ENCODE measurements at places on chromosomes 11 and 22.
A peak's percentile ranks its signal among the peaks of the same experiment; 100 is the strongest.

- no peak for DNase-seq
Measured at GRCh38 chr22:36330655-36331305, 57.0 kb downstream of the MYH9 start.

DNA sequence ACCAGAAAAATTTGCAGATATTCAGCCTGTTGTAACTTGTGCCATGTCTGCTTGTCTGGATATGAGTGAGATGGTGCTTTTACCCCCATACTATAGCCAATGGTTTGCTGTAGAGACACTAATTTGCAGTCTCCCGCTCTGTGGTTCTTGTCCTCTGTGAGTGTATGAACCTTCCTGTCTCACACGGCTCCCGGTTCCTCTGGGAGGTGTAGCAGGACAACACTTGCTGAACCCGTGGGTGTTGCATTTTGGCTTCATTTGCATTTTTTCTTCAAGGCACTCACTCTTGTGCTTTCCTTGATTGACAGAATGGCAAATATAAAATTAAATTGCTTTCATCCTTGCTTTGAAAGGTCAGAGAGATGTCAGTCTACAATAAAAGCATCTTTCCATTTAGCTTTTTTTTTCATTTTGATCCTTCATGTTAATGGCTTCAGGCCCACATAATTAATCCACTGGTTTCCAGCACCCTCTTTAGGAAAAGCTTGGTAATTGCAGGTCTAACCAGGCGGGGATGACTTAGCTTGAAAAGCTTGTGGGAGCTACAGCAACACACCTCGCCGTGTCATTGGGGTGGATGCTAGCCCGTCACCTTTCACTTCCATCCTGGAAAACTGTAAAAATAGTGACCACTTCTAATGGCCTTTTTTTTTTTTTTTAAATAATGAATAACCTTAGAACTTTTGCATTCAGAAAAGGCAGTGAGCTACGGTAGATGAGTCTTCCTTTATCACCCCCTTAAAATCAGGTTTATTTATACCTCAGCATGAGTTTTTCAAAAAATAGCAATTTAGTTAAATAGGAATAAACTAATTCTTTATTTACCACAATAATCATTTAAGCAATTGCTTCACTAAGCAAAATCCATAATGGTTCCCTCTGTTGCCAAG is 27.4 kb upstream of the ST14 start:
- DNase-seq: no peak

DNA sequence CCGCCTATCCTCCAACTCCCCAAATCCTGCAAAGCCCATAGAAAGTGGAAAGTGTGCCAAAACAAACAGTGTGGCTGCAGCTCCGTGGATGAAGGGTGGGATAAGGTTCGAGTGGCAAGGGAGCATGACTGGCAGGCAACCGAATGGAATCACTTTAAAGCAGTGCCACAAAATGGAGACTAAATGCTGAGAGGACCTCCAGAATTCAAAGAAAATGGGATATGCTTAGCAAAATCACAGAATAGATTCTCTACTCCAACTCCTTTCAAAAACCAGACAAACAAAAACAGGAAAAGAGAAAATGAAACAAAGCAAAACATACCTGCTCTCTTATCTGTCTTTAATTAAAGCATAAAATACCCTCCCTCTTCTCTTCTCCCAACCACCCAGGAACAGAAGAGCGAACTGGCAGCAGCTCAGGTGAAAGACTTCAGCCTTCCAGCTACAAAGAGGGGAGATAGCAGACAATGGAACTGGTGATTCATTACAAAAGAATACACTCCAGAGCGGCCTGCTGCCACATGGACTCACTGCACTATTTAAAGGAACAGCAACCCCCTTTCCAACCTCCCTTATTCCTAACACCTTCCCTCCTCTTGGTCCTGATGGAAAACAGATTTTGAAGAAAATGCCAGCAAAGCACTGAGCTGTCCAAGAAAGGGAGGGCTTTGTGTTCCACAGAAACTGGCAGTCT is 118.5 kb downstream of the APOL5 start:
- DNase-seq: peak; percentile 80

- no peak for DNase-seq
Measured at GRCh38 chr22:31048570-31048969, 32.5 kb upstream of the SMTN start.

GRCh38 chr11:113488931-113489351 is 13.7 kb upstream of the DRD2 start:
- no peak for DNase-seq

- DNase-seq: peak; percentile 83
Measured at GRCh38 chr11:46238078-46238966, 39.1 kb upstream of the CREB3L1 start.

GRCh38 chr22:25797498-25798290 is 55.7 kb downstream of the MYO18B start:
- no peak for DNase-seq

DNA sequence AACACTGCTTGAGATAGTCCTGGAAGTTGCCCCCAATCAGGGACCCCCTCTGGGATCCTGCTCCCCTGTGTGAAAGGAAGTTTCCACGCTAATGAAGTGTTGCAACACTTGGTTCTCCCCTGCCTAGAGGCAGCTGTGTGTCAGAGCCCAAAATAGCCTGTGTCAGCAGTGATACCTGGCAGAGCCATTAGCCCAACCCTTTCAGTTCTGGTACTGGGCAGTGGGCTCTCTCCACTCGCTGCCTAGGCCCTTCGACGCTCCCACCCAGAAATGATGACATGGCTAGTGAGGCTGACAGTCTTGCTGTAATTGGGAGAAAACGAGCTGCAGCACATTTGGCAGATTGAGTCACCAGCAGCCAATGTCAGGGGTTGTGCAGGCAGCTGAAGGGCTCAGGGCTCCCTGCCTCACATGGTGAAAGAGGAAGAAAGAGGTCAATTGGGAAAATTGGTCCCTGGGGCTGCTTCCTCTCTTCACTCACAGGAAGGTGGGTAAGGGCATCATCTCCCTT is 1.4 kb upstream of the NXF1 start:
- DNase-seq: no peak

GRCh38 chr22:42848941-42849550 is 8.0 kb downstream of the ARFGAP3 start:
- DNase-seq: no peak

- peak; percentile 60 for DNase-seq
Measured at GRCh38 chr11:126544108-126545056, 188.9 kb downstream of the ST3GAL4 start.

- DNase-seq: no peak
Measured at GRCh38 chr22:36430863-36431262, 43.1 kb upstream of the MYH9 start.

DNA sequence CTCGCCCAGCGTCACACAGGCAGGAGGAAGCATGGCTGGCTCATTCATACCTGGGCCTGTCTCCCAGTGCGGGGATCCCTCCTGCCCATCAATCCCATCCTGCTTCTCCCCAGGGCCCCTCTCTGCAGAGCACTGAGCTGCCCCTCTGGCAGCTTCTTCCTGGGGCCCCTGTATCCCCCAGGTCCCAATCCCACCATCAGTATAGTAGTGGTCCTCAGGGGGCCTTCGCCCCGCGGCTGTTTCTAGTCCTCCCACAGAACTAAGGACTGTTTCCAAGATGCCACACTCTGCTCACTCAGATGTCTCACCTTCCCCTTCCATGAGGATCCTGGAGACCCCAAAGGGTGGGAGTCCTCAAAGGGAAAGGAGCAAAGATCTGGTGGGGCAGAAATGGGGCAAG is 97.6 kb downstream of the PDE2A start:
- DNase-seq: no peak

- DNase-seq: no peak
Measured at GRCh38 chr11:59866836-59867235, 549 bp upstream of the TCN1 start.

DNA sequence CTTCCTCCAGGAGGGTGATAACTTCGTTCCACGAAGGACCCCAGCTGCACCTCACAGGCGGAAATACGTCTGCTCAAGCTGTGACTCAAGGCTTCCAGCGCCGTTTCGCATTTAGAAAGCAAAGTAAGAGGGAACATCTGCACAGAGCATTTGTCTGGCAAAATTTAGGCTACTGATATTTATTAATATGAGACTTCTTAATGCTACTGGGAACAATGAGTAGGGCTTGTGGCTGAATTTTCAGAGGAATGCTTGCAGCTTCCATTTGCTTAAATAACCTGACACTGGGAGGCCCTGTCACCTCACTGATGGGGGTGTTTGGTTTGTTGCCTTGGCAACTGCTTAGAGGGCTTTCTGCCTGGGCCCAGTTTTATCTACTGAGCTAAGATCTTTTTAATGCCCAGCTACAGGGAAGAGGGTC is 14.7 kb upstream of the ST14 start:
- no peak for DNase-seq

- DNase-seq: peak; percentile 24
Measured at GRCh38 chr22:27135031-27135981, 477.9 kb downstream of the MIAT start.

DNA sequence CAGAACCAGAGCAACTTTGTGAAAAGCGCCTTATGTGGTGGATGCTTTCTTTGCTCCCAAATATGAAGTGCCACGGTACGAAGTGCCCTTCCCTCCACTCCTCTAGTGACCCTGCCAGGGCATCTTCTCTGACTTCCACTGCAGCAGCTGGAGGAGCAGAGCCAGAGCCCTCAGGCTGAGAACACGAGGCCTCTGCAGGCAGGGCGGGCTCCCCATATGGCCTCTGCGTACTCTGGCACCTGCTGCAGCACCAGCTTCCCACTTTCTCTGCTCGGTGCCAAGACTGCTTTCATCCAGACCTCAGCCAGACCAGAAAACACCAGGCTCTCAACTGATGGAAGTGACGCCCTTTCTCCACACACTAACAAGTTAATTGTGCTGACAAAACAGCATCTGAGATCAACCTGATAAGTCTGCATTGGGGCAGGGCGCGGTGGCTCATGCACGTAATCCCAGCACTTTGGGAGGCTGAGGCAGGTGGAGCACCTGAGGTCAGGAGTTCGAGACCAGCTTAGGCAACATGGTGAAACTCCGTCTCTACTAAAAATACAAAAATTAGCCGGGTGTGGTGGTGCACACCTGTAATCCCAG is 12.8 kb downstream of the UFD1 start:
- DNase-seq: no peak

- no peak for DNase-seq
Measured at GRCh38 chr11:118240999-118241763, 11.0 kb downstream of the MPZL3 start.

- DNase-seq: no peak
Measured at GRCh38 chr11:110472858-110473257, 43.1 kb downstream of the FDX1 start.

GRCh38 chr11:107713009-107713408 is 1.2 kb upstream of the SLN start:
- DNase-seq: no peak

GRCh38 chr11:102882389-102883024 is 7.7 kb upstream of the MMP12 start:
- no peak for DNase-seq

- no peak for DNase-seq
Measured at GRCh38 chr11:129077191-129077590, 114.9 kb downstream of the ARHGAP32 start.

DNA sequence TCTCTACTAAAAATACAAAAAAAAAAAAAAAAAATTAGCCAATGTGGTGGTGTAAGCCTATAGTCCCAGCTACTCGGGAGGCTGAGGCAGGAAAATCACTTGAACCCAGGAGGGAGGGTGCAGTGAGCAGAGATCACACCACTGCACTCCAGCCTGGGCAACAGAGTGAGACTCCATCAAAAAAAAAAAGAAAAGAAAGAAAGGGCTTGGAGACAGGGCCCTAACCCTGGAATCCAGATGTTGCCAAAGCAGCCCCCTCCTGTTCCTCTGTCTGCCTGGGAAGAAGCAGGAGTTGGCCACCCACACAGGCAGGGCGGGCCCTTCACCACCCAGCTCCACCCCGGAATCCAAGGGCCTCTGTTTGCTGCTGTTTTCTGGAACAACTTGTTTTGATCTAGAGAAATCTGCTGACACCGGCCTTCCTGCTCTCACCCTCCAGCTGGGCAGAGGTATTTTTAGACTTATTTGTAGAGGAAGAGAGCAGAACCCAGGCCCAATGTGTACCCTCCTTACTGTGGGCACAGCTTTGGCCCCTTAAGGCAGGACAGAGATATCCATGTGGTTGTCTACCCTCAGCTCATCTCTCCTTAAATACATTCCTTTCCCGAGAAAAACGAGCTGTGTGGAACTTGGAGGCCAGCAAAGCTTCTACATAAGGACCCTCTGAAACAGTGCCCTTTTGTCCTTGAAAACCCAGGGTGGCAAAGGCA is 2.7 kb upstream of the NEAT1 start:
- DNase-seq: peak; percentile 85

- DNase-seq: no peak
Measured at GRCh38 chr11:45931739-45932138, 9.3 kb downstream of the LARGE2 start.

- DNase-seq: no peak
Measured at GRCh38 chr22:26286091-26286820, 117.0 kb downstream of the SEZ6L start.

DNA sequence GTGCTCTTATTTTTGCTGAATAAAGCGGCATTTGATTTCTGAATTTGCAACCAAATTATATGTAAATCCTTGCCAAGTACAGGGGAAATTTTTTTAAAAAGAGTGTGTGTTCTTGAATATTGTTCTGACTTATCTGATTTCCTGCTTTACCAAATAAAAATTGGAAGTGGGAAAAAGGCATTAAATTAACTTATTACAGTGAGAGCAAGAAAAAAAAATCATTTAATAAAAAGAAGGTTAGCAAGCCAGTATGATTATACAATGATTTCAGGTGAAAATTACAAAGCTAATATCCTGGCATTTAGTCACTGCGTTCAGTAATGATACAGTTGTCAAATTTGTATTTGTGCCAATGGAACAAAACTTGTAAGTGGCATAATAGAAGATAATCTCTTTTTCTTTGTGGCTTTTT is 82.1 kb upstream of the PPARA start:
- DNase-seq: no peak

DNA sequence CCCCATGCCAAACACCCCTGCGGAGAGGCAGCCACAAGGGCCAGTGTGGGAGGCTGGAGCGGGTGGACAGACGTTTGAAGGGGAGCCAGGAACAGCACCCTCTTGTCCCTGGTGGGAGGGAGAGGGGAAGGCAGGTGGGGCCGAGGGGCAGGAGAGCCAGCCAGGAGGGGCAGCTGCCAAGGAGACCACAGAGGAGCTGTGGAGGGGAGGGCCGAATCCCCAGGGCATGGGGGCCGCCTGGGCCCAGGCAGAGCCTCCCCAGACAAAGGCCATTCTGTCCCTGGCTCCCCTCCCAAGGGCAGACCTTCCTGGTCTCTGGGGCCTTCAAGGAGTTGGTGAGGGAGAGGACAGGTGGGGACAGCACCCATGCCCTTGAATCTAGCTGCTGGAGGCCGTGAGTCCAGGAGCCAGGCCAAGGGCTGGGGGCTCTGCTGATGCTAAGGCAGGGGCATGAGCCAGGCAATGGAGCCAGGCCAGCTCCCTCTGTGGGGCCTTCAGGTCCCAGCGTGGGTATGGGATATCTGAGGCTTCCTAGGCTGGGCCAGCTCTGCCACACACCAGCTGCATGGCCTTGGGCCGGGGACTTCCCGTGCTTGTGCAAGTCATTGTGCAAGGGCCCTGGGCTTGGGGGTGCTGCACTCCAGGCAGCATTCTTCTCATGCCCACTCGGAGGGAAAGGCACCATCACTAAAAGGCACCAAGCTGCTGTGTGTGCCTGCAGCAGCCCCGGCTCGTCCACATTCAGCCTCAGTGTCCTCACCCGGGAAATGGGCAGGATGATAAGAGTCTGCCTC is 11.4 kb downstream of the EMID1 start:
- DNase-seq: no peak

Data from right forelimb (tissue), 1 donor.